CD4-positive, alpha-beta memory T cell (primary cell): ENCODE measurements at places on chromosomes 3 and 15.

GRCh38 chr3:25037049-25037547 lies 391.0 kb upstream of the RARB start:
- DNase-seq, result no peak

- no peak for DNase-seq
These were observed 65.2 kb downstream of the MYLK start for GRCh38 chr3:123818921-123819429.

DNA sequence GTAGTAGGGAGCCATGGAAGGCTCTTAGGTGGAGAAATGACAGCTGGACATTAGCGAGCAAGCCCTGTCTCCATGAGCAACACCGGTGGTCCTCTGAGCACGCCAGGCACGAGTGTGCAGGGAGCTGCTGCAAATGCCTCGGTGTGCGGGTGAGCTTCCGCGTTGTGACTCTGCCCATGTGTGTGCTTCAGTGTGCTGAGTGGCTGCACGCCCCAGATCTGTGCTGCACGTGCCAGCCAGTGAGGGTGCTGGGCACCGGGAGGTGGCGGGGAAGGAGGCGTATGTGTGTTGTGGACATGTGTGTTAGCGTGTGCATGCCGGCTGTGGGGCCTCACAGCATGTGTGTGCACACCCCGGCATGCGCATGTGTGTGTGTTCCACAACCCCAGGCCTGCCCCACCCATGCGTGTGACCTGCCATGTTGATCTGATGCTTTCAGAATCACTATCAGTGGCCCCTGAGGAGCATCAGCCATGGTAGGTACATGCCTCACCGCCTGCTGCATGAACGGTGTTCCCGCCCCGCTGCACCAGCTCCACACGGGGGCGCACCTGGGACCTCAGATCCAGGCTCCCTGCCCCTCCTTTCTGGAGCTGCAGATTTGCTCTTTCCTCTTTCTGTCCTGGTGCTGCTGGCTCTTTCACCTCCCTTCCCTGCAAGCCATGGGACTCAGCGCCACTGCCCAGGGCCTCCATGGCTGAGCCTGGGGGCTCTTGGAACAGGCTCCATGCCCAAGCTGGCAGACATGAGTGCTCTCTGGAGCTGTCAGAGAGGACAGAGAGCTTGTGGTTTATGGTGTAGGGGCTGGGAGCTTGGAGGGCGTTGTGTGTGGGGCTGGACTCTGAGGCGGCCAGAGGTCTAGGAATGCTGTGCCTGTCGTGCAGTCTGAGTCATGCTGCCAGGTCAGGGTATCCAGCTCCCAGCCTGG lies 169.4 kb downstream of the TBC1D2B start:
- DNase-seq, result no peak

GRCh38 chr15:44102675-44103254 lies 92.3 kb downstream of the FRMD5 start:
- no peak for DNase-seq

DNA sequence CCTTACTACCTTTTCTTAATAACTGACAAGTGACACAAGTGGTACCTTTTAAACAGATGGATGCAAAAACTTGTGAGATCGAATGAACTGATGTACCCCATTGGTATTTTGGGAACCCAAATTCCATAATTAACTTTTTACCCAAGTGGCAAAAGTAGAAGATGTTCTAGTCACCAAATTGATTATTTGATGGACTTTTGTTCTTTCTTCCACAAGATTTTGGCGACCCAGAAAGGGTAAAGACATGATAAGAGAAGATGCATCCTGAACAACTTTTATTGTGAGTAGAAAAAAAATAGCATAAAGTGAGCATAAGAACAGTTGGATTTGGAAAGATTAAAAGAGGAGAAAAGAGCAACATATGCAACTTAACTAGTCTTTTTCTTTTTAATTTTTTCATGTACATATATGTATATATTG lies 159.5 kb downstream of the TIGIT start:
- DNase-seq, result no peak

DNA sequence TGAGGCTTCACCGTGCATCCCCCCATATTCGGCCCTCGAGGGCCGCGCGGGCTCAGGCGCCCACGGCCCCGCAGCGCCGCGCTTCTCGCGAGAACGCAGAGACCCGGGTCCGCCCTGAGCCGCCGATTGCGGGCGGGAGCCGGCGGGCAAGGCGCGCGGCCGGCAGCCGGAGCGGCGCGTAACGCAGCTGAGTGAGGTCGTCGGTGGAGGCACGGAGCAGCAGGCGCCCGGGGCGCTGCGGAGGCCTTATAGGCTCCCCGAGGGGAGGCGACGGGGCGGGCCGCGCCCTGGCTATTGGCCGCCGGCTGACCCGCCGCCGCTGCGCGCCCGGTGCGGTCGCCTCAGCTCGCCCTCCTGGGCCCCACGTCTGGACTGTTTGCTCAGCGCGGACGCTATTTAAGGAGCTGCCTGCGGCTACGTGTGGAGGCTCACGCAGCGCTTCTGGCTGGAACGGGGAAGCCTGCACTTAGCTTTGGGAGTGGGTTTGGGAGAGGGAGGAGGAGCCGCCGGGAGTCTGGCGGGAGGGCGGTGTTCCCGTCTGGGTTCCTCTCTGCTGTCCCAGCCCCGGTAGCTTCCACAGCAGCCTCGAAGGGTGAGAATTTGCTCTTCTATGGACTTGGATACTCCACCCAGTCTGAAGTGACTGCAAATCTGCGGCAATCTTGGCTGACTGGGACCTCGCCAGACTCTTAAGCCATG lies at the start of gene PLOD2:
TSS of gene PLOD2 (minus strand) at position 221 of the 699 bp plus-strand sequence. CDS start at position 26, 195 bp downstream.
- no peak for DNase-seq

- DNase-seq, result peak; percentile 46
These were observed 6.0 kb upstream of the SLC28A1 start for GRCh38 chr15:84878504-84878903.

GRCh38 chr15:27238209-27238608 lies 267.2 kb downstream of the GABRG3 start:
- no peak for DNase-seq

- no peak for DNase-seq
These were observed 9.6 kb downstream of the KBTBD13 start for GRCh38 chr15:65085990-65086679.

DNA sequence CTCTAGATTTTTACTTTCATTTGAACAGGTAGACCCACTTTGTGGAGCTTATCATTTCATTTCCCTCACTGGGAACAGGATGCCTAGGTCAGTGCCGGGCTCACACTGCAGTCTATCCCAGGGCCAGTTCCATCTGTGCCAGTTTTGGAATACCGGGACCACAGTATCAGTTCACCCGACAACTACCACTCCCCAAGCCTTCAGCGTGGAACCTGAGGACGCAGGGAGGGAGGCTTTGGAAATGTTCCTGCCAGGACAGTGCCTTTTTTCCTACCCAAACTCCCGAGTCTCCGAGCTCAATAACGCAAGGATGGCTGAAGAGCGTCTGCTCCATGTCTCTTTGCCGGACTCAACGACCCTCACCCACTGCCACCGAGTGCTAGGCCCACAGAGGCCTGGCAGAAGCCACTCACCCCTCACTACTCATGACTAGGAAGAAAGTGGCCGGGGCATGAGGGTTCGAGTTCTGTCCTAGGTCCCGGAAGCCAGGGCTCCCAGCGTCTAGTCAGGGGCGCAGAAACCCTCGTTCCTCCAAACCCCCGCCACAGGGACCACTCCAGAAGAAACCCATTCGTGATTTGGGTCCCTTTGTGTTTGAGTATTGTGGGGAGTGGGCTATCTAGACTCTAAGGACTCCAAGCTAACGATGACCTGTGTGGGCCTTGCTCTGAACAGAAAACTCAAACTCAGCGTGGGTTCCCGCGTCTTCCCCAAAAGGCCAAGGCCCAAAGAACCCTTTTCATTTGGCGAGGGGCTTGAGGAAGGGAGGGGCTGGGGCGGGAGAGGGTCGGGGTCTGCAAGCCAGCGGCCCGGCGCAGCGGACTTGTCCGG lies 11.4 kb downstream of the ZIC1 start:
- DNase-seq, result no peak

GRCh38 chr3:113214917-113215595 lies 3.7 kb downstream of the BOC start:
- DNase-seq, result no peak

DNA sequence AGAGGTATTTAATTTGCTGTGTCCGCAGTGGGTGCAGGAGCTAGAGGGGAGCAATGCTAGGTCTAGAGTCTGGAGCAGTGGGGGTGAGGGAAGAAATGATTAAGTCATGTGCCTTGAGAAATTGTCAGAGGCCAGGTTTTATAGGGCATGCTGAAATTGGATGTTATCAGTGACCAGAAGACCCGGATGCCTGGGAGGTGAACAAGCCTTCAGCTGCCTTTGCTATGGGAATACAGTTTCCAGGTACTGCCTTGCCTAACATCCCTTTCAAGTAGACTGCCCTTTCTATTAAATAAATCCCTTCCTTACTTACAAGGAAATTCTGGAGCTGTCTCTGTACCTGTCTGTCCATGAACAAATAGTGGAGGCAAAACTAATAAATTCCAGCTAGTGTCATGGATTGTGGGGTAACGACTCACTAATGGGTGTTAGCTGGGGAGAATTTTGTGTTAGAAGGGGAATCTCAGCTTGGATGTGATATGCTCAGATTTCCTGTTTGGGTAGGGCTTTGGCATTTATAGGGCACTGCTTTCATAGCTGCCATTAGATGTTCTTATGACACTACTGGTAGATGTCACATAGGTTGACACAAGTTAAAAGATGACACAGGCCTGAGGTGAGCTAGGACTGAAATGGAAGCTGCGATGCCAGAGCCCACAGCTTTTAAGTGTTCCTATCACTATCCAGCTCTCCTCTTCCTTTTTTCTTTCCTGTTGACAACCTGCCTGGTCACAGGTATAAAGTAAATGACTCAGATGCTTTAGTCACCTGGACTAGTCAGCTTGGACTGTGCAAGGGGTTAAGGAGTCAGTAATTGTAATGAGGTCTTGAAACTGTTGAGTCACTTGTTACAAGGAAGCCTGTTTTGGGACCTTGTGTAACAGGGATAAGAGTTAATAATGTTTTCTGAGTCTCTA lies 21.3 kb downstream of the CHD2 start:
- DNase-seq, result no peak

GRCh38 chr3:50138266-50139200 lies 16.6 kb upstream of the SEMA3F start:
- no peak for DNase-seq

DNA sequence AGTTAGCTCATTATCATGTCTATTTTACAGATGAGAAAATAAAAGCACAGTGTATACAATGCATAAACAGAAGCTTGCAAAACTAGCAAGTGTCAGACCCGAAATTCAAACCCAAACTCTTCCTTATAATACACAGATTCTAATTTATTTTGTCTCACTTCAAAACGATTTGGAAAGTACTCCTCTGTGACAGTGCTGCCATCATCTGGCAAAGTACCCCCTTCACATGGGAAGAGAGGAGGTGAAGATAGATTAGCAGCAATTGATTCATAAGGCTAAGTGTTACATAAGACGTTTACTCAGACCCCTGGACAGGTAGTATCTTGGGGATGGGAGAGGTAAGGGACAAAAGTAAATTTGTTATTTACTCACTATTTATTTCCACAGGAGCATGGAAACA lies 744.0 kb upstream of the SGO1 start:
- DNase-seq, result no peak

DNA sequence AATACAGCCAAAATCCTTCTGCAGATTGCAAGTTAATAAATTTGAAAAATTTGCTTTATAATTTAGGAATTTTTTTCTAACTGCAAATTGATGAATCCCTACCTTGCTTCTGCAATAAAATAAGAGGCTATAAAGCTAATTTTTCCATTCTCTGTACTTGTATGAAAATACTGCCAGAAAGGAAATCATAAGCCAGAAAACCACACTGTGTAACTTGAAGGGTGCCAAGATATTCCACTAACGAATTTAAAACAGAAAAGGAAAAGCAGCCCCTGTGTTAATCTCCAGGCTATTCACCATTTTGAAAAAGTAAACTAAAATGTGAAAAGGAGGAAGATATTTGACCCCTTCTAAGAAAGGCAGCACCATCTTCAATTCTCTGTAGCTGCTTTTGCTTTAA lies 557.9 kb upstream of the ZNF385D start:
- no peak for DNase-seq

DNA sequence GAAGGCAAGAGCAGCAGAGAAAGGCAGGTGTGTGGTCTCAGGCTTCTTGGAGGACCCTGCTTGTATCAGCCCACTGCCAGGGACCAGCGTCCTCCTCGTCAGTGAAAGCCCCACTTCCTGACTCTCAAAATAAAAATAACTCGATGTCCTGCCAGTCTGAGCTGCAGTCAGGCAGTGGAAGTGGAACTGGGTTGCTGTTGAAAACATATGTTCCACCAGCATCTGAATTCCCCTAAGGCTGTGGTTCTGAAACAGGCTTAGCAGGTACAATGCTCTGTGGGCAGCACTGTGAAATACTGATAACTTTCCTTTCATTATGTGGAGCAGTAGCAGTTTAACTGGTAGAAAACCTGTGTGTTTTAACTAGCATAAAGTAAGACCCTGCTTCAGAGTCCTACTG lies 121.6 kb upstream of the EIF1B start:
- no peak for DNase-seq

DNA sequence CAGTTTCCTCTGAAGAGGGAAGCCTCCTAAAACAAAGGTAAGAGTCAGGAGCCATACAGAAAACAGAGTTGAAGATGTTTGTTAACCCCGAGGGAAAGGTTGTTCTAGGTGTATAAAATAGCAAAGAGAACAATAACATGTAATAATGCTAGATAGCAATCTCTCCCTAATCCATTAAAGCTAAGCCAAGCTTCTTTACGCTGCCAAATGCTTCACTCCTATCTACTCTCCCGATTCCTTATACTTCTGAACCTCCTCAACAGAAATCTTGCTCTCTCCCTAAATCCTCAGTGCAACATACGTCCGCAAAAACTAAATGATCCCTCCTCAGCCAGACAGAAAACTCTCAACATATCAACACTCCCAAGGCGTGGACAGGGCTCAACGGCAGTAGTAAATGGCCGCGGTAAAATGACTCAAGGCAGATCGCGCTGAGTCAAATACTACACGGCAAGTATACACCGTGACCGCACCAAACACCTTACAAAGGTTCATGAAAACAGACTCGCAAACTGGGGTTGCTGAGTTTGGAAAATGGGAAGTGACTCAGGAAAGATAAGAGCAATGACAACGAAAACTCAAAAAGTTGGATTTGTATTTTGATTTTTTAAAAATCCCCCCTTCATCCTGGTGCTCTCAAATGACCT lies 682 bp downstream of the CLDND1 start:
- peak; percentile 78 for DNase-seq

DNA sequence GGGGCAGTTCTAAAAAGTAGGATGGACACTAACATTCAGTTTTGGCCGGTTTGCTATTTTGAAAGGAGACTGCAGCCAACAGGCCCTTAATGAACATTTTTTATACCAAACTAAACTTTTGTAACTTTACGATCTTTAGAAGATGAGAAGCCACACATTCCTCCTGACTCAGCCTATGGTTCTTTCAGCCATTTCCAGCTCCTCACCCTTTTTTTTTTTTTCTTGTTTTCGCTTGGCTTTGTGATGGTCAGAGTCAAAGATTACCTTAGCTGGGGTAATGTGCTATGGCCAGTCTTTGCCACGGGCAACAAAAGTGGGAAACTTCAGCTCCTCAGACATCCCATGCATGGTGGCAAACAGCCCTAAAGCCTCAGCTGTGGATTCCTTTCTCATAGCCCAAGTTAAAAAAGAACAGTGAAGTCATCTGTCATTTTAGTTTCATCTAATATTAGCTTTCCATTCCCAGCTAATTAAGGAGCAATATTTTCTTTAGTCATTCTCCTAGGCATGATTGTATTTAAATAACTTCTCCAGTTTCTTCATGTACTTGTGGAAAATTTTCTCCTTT lies 368.7 kb downstream of the MFSD1 start:
- no peak for DNase-seq
